ENCODE measurements at places on chromosomes 16 and 17.

GRCh38 chr17:42814633-42815399 is 9.3 kb downstream of the BECN1 start:
- DNase-seq = no peak

DNA sequence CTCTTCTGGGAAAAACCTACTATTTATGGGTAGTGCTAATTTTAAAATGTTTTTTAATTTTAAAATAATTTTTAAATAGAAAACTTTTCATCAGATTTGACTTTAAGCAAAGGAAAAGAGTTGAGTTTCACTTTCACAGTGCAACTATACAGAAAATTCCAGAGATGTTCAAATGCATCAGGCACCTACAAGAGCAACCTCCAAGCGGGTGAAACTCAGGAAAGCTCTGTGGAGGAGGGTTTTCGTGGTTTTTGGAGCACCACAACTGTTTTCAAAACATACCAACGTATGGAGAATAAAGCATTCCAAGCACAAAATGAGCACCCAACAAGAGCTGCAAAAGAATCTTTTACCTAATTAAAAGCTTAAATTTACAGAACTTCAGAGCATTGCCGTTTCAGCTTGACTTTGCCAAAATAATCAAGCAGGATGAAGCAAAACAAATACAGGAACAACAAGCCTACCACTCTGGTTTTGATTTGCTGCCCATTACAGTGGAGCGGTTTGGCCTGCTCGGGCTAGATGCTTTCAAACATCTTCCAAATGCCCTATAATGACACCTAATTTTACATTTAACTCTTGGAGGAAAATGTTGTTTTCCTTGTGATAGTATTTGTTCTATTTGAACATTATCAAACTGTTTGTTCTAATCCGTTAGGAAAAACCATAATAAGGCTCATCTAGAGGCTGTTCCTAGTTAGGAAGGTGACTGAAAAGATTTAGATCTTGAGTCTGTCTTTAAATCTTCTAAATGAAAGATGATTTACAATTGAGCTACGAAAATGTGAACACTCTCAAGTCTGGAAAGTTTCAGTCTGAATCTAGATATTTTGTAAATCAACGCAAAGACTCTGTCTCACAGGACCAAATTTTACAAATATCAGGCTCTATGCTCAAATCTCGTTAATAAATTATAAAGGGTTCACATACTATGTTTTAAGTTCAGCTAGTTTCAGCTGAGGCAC is 34.5 kb downstream of the NACA2 start:
- no peak for DNase-seq

GRCh38 chr16:71499775-71500364 is 10.7 kb upstream of the ZNF19 start:
- DNase-seq = no peak

GRCh38 chr16:19417640-19418039 is at the start of gene TMC5:
Gene TMC5 (plus strand): TSS chr16:19417883. CDS start chr16:19440039, 22,156 bp downstream.
- DNase-seq = no peak

DNA sequence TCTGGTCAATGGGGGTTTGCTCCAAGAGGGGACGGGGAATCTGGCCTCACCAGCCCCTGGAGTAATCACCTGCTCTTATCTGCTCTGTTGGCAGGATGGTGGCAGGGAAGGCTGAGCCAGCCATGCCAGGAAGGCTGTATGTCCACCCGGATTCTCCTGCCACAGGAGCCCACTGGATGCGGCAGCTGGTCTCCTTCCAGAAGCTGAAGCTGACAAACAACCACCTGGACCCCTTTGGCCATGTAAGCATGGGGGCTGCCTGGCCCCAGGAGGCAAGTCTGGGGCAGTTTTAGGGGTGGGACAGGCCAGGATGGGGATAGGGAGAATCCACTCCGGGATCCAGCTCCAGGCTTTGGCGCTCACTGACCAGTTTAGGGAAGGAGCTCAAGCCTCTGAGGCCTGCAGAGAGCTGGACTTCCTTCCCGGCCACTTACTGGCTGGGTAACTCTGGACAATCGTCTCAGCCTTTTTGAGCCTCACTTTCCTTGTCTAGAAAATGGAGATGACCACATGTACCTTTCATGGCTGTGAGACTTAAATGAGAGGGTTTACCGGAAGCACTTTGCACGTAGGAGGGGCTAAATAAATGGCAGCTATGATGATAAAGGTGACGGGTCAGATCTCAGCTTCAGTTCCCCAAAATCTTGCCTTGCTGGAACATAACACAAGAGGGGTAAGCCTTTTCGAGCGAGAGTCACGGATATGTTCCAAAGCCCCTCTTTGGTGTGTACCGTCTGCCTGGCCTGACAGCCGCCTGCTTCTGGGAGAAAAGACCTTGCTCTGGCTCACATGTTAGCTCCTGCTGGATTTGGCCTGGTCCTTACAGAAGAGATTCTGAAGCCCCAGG is 15.4 kb downstream of the TBX4 start:
- peak; percentile 50 for DNase-seq

- no peak for DNase-seq
Measured at GRCh38 chr17:60141111-60142018, 8.4 kb upstream of the CA4 start.

GRCh38 chr17:19705201-19705600 is 11.2 kb downstream of the SLC47A2 start:
- DNase-seq = no peak

DNA sequence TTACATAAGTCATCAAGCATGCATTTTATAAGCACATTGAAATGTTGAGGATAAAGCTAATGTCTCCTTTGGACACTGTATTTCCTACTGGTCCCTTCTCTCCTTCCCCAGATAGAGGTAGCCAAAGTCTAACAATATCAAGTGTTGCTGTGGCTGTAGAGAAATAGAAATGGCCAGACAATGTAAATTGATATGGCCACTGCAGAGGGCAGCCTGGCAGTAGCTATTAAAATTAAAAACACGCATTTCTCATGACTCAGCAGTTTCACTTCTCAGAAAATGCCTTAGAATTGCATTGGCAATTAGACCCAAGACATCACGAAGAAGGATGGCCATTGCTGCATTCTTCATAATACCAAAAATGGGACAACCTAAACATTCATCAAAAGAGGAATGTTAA is 46.8 kb upstream of the MRTFB start:
- no peak for DNase-seq

GRCh38 chr17:39404542-39405378 is 3.3 kb upstream of the FBXL20 start:
- no peak for DNase-seq

DNA sequence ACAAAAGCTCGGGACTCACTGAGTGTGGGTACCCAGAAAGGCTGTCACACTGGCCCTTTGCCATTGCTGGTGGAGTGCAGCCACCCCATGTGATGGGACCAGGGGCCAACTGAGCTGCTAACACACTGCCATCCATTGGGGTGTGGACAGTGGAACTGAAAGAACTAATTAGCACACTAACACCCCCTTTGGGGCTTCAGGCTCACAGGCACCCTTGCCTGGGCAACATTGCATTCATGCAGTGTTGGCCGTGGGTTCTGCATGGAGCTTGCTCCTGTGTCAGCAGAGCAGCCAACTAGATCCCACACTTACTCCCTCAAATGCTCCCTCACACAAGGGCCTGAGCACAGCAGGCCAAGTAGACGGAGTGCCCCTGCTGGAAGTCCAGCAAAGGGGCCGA is 476.0 kb upstream of the ASIC2 start:
- no peak for DNase-seq

- no peak for DNase-seq
Measured at GRCh38 chr16:87611456-87611855, 9.1 kb downstream of the JPH3 start.

GRCh38 chr16:21275529-21275928 is 2.6 kb downstream of the CRYM start:
- DNase-seq = no peak

DNA sequence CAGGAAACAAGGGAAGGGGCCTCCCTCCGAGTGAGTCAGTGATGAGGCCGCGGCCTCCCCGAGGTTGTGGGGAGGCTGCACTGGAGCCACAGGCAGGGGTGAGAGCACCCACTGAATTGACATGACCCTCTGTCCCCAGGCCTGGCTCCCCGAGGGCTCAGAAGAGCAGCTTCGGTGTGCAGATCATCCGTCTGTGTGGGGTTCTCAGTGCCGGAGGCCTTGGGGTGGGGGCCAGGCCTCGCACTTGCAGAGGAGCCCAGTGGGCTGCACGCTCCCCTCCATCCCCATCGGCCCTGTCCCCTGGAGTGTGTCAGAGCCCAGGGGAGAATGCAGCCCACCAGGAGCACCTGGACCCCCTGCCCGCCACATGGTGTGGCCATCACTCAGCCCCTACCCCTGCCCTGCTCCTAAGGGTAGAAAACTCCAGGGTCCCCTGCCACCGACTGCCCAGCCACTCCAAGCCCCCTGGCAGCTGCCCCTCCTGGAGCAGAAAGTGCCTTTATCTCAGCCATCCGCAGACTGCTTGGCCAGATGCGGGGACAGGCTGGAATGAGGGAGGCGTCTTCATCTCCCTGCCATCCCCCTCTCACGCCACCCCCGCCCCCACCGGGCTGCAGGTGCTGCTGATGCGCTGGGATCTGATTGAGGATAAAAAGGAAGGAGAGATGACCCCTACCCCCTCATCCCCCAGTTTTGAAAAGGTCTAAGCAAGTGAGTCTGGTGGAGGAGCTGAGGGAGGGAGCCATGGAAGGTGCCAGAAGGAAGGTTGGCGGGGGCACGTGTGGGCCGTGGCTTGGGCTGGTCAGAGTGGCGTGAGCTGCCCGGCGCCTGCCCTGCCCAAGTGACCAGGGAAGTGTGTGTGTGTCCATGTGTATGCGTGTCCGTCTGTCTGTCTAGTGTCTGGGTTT is 358.3 kb downstream of the SEC14L1 start:
- peak; percentile 60 for DNase-seq

- no peak for DNase-seq
Measured at GRCh38 chr16:49675413-49675812, 180.5 kb downstream of the ZNF423 start.

- DNase-seq = no peak
Measured at GRCh38 chr16:5706211-5706610, 608.6 kb upstream of the EEF2KMT start.

DNA sequence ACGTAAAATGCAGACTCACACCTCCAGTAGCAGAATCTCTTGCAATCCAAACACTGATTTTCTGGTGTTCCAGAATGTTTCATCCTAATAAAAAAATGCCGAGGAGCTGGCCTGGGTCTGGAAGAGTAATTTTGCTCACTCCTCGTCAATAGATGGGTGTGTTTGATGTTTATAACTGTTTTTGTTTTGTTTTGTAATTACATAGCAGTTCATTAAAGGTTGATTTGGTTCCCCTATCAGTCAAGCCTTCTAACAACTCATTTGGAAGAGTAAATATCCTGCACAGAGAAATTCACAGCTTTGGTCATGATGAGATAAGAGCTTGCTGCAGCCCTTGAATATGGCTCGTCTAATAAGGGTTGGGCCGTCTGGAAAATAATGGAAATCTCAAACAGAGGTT is 36.8 kb upstream of the ELAC2 start:
- DNase-seq = no peak

- no peak for DNase-seq
Measured at GRCh38 chr16:70793851-70794502, 7.0 kb downstream of the VAC14 start.

GRCh38 chr16:89764711-89765201 is 43.4 kb downstream of the ZNF276 start:
- no peak for DNase-seq

GRCh38 chr17:44747566-44747965 is 11.2 kb upstream of the ADAM11 start:
- no peak for DNase-seq

GRCh38 chr16:559411-560203 is 587 bp upstream of the PRR35 start:
- DNase-seq = no peak

DNA sequence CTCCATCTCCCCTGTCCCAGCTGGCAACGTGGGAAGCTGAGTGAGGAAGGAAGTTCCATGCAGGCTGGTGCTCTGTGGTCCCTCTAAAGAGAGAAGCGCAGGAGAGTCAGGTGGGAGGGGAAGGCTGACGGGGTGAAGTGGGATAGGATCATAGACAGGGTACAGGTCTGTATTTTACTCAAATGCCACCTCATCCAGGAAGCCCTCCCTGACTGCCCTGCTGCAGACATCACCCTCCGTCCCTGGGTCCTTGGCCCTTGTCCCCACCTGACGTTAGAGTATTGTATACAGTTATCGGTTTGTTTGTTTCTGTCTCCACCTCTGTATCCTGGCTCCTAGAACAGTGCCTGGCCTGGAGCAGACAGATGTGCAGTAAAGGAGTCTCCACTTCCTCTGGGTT is 11.7 kb downstream of the CANT1 start:
- DNase-seq = peak; percentile 50

DNA sequence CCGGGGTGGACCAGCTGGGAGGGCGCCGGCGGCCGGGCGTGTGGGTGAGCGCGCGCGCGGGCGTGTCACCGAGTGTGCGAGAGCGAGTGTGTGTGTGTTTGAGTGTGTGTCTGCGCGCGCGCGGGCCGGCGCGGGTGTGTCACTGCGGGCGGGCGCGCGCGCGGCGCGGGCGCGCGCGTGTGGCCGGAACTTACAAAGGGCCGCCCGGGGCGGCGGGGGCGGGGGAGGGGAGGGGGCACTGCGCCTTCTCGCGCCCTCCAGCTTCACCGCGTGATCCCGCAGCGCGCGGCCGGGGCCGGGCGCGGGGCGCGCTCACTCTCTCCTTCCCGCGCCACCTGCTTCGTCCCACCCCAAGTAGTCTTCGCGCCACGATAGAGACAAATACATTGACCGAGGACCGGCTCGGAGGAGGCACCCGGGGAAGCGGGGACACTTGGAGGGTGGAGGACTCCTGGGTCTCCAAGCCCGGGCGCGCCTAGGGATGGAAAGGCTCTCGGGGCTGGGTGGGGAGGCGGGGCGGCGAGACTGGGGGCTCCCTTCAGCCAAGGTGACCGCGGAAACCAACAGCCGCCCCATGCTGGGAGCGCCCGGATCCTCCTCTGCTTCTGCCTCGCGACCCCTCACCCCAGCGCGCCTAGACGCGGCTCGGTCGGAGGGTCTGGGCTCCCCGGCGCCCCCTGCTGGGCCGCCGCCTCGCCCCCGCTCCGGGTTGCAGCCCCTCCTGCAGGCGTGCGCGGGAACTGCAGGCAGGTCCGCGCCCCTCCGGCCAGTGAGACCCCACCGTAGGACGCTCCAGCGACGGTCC is at the start of gene SRCIN1:
SRCIN1 (minus strand) TSS at position 112 of the 805 bp plus-strand sequence. CDS start 247 bp downstream, outside the sequence.
- DNase-seq = peak; percentile 73

GRCh38 chr16:12021578-12022253 is 45.2 kb downstream of the SNX29 start:
- no peak for DNase-seq

GRCh38 chr16:89315271-89315670 is 97.8 kb downstream of the ZNF778 start:
- DNase-seq = no peak

DNA sequence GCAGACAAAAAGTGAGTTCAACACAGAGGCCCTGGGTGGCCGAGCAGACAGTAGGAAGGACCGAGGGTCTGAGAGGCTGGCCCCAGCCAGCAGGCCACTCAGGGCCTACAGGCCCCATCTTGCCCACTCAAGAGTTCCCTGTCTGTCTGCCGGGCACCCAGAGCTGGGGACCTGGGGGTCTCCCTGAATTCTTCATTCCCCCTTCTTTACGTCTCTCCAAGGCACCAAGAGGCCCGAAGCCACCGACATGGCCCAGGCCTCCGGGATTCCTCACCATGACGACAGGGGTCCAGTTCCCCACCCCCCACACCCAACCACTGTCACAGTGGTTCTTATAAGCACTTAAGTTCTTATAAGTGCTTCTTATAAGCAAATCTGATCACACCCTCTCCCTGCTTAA is 49.2 kb downstream of the NOS2 start:
- no peak for DNase-seq
